ENCODE measurements at places on chromosomes 1 and 21.
A peak's percentile ranks its signal among the peaks of the same experiment; 100 is the strongest.

DNA sequence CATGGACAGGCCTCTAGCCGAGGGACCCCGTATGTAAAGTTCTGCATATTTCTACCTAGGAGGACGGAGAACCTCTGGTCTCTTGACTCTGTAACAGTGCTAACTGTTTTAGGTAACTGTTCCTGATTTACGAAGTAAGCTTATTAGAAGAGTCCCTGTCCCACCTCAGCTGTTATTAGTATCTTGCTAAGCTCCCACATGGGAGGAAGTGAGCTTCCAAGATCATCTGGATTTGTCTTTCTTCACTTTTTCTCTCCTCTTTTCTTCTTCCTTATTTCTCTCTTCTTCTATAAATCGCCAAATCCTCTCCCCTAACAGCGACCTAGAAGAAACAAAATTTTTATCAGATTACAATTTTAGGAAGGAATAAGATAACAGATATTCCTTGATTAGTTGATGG lies 4.4 kb downstream of the CD53 start:
- no peak for DNase-seq

- DNase-seq: no peak
Observed at GRCh38 chr1:78843546-78843945, 163.0 kb downstream of the ADGRL4 start.

DNA sequence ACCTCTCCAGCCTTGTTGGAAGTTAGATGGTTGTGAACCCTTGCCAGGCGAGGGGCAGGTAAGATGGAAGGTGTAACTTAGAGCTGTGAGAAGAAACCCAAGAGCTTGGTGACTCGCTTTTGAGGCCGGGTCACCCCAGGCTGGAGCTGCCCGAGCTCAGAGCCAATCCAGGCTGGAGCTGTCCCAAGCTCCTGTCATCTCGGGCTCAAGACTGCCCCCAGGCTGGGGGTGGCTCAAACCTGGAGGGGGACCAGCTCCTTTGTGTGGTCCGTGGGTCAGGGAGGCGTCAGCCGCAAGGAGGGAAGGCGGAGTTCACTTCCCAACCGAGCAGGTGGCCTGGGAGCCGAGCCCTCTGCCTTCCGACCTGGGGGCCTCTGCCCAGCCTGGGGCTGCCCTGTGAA lies 2.0 kb downstream of the HUNK start:
- no peak for DNase-seq

DNA sequence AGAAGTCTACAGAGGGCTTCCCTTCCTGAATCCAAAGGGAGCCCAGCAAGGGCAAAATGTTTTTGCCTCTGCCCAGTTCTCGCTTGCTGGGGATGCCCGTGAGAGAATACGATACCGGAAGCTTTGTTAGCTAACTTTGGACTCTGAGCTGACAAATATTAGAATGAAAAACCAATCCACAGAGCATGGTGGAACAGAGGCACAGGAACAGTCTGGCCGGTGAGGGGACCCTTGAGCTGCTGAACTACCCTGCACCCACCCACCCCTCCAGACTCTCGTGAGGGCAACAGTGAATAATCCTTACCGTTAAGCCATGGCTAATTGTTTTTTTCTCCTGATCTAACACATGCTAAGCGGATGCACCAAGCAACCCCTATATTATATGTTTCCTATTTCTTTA lies 76.3 kb upstream of the AKT3 start:
- DNase-seq: no peak

DNA sequence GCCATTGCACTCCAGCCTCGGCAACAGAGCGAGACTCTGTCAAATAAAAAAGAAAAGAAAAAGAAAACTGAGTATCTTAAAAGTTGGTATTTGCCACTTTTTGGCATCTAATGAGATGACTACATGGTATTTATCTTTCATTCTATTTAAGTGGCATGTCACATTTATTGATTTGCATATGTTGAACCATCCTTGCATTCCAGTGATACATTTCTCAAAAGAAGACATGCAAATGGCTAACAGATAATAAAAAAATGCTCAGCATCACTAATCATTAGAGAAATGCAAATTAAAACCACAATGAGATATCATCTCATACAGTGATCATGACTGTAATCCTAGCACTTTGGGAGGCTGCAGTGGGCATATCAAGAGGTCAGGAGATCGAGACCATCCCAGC lies 28.1 kb downstream of the SFPQ start:
- DNase-seq: no peak

DNA sequence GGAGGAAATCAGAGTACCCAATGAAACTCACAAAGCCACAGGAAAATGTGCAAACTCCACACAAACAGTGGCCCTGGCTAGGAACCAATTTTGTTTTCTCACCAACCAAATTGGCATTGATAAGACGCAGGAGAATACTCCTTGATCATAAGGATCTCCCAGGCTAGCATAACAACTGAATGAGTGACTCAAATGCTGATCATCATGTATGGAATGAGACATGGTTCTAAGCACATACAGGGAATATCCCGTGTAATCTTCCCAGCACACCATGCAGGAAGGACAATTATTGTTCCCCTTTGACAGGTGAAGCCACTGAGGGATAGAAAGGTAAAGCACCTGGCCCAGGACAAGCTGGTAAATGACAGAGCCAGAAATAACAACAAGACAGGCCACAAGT lies 180.0 kb upstream of the DUSP10 start:
- DNase-seq: no peak

- no peak for DNase-seq
Observed at GRCh38 chr1:241615043-241615974, 24.9 kb downstream of the CHML start.

GRCh38 chr1:6475381-6476133 lies 9.6 kb upstream of the TNFRSF25 start:
- peak; percentile 69 for DNase-seq

All from stimulated activated CD8-positive, alpha-beta memory T cell treated with anti-CD3 and anti-CD28 coated beads, Interleukin-2, amount 100 ng/mL, for 1 hour (primary cell).